Activated CD4-positive, alpha-beta T cell treated with anti-CD3 and anti-CD28 coated beads for 4 hours (primary cell): ENCODE measurements at places on chromosomes 13 and 19.

DNA sequence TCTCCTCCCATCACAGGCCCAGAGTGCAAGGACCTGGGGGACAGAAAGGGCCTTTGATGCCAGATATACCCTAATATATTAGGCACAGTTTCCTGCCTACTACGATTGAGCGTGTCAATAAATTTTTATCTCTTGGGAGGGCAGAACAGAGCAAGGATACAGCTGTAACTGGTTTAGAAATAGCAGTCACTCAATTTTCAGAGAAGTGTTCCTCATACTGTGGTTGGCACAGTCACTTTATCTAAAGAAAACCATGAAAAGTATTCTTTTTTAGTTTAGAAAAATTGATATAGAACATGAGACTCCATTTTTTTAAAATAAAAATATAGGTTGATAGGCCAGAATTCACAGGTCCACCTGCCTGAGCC, 460 bp upstream of the ZNF155 start:
- no peak for DNase-seq

DNA sequence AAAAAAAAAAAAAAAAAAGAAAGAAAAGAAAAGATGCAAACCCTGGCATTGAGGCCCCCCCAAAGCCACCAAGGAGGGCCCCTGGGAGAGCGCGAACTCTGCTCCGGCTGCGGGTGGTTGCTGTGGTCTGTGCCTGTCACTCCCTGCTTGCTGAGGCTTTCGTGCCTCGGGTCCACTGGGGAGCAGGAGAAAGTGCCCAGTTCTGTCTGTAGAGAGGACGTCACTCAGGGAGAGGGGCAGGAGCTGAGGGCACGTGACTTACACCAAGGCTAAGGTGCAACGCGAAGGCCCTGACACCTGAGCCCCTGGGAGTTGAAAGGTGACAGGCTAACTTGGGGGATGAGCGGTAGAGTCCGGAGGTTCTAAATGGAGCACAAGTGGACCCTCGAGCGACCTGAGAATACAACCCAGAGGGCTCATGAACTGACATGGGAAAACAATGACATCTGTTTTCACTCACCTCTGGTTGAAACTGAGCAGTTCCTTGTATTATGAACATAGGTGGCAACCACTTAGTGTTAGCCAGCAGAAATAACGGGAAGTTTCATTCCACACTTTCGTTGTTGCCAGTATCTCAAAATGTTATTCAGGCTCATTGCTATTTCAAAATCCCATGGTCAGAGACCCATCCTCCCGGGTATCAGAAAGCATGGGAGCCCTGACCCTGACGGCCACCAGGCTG, 69.2 kb upstream of the TM9SF2 start:
- DNase-seq: no peak

DNA sequence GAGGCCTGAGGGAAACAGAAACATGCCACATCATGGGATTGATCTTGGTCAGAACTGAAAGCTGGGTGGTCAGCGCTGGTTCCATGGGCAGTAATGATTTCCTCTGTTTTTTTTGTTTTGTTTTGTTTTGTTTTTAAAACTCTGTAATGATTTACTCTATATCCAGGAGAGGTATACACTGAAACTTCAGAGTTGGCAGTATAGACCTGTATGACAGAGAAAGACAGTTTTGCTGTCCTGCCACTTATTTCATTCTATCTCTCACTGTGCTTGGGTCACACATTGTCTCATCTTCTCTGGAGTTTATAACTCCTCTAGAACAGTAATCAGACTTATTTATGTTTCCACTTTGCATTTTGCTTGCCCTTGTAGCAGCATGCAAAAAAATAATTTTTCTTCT, 105.1 kb upstream of the SLITRK1 start:
- no peak for DNase-seq

DNA sequence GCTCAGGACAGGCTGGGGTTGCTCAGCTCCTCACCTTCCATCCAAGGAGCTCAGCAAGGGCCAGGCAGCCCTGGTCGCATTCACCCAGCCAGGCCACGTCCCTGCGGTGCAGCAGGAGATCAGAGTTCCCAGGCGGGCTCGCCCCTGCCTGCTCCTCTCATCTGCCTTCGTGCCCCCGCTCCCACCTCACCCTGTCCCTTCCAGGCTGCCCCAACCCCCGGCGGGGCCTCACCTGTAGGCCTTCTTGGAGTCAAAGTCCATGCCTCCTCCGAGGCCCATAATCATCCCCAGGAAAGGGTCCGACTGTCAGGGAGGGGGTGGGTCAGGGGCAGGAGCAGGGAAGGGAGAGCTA, 1.3 kb upstream of the RINL start:
- DNase-seq: no peak

DNA sequence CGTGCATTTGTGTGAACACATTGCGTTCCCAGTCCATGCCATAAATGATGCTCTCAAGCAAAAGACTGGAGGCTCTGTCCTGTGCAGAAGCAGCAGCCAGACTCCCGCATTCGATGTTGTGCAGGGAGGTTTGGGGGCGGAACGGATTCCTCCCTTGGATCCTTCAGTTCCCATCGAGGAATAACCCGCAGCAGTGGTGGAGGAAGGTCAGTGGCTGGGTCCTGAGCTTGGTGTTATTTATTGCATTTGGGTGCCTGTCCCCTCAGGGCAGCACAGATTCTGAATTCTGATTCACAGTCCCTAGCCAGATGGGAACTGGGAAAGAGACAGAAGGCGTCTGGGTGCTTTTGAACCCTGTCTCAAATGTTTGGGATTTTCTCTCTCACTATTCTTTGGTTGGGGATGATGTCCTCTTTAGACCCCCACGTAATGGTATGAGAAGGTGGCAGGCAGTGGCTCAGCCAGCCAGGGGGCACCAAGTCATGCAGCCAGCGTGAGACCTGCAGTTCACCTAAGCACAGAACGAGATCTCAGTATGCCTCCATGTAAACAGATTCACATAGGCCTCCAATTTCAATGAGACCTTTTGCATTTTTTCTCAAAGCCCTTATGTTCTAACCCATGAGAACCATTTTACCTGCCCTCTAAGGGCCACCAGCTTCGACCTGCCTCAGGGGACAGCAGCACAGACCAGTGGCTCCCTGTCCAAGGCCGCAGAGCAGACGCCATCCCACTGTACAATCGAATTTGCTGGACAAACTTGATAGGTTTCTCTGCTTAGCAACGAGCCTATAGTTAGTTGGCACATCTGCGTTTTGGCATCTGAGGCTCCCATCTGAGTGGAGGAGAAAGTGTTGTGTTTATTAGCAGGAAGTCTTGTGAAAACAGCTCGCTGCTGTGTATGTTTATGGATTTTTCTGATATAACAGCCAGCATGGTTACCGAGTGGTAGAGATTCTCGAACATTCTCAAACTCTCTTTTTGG, 17.8 kb downstream of the KCTD15 start:
- DNase-seq: no peak

DNA sequence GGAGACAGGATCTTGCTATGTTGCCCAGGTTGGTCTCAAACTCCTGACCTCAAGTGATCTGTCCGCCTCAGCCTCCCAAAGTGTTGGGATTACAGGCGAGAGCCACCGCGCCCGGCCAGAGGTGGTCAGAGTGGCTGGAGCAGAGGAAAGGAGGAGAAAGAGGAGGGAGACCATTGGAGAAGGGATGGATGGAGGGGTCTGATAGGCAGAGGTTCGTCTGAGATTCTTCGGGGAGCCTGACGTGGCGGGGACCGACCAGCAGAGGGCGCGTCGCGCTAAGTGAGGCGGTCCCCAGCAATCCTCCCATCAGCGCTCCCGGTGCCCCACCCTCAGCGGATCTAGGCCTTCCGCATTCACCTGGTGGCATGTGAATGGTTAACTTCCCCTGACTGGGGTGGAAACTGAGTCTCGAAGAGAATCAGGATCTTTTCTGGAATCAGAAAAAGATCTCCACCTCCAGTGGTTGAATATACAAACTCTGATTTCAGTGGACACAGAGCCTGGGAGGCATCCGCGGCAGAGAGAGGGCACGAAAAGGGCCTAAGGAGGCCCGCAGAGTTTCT, 8.8 kb downstream of the GTPBP3 start:
- DNase-seq: peak; percentile 64

GRCh38 chr13:28031896-28032288, 43.4 kb upstream of the URAD start:
- DNase-seq: no peak

DNA sequence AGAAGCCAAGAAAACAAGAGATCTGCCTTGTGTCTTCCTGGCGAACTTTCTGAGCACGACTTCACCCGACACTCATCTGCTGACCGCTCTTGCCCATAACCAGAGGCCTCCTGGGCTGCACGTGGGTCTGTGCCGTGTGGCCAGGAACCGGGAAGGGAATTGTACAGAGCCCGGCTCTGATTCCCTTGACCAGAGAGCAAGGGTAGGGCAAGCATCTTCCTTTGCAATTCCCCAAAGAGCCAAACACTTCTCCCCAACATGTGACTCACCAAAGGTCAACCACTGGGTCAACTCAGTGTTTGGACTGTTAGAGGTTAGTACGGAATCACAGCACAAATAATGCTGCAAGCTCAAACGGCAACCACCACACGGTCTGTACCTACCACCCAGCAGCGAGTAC, 48.9 kb downstream of the KLF2 start:
- no peak for DNase-seq

GRCh38 chr13:49746111-49746510, 46.4 kb downstream of the KPNA3 start:
- DNase-seq: no peak

DNA sequence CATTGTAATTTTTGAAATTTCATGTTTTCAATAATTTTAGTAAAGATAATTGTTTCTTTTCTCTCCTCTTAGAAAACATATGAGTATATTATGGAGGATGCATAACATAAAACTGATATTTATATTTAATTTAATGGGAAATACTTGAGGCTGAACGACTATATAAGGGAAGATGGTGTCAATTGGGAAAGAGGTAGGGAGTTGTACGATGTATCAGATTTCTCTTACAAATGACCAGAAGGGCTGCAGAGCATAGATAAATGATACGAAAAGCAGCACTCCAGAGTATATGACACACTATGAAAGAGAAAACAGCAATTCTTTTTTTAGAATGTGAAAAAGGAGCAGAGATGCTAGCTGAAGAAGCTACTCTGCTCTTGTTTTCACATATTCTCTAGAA, 1308.0 kb upstream of the MIR17HG start:
- no peak for DNase-seq

- DNase-seq: no peak
Measured at GRCh38 chr13:77521194-77521593, 14.3 kb upstream of the SCEL start.

DNA sequence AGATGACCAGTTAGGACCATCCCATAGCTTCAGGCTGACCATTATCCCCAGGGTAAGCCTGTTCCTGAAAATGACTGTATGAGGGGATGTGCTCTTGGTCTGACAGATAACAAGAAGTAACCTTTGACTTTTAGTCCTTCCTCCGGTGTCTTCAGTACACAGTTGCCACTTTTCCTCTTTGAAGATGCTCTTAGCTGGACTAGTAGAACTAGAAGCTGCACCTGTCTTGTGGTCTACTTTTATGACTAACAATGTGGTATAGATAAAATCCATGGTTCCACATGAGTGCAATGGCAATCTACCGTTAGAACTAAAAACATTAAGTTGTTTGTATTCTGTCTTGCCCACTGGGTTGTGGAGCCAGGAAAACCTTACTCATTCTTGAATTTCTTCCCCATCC, 5.9 kb upstream of the RUBCNL start:
- no peak for DNase-seq

- no peak for DNase-seq
Measured at GRCh38 chr19:15110418-15110815, 3.2 kb downstream of the SYDE1 start.

- DNase-seq: no peak
Measured at GRCh38 chr19:53381376-53381775, 13.6 kb upstream of the ZNF765 start.

DNA sequence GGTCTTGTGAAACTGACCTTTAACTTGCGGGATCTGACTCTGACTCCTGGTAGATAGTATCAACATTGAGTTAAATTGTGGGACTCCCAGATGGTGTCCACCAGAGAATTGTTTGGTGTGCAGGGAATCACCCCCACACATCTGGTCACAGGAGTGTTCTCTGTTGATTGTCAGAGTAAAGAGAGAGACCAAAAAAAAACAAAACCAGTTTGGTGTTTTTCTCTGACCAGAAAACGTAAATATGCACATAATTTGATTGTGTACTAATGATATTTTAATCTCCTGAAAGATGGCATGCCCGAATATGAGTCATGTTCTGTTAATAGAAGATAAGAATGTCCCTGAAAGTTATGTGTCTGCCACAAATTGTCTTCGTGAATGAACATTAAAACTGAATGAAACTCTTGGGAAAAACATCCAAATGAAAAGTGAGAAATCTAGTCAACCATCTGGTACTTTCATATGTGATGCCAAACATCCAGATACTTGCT, 118.5 kb upstream of the GPC6 start:
- DNase-seq: no peak

- DNase-seq: no peak
Measured at GRCh38 chr13:62014299-62014698, 598.6 kb upstream of the PCDH20 start.

- no peak for DNase-seq
Measured at GRCh38 chr13:85140192-85140591, 659.0 kb downstream of the SLITRK6 start.

DNA sequence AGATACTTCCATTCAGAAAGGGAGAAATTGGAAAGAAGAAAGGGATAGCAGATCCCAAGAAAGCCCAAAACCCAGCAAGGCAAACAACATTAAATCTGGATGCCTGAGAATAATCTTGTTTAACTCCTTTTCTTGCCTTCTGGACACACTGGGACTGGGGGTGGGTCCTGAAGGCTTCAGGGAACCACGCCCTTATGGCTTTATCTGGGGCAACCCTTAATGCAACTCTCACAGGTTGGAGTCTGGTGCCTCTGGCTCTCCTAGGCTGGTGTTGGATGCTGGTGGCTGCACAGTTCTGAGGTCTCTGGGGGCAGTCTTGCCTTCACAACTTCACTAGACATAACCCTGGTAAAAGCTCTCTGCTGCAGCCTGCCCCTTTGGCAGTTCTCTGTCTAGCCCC, 27.9 kb downstream of the PAN3 start:
- DNase-seq: no peak

GRCh38 chr19:29841559-29842367, 30.0 kb downstream of the CCNE1 start:
- DNase-seq: no peak

DNA sequence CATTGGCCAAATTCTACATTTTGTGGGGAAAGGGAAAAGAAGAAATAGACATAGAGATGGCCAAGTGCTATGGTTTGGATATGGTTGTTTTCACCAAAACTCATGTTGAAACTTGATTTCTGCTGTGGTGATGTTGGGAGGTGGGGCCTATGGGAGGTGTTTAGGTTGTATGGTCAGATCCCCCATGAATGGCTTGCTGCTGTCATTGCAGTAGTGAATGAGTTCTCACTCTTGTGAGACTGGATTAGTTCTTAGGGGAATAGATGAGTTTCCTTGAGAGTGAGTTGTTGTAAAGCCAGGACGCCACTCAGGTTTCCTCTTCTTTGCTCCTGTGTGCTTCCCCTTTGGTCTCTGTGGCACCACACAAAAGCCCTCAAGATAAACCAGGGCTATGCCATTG, 242.6 kb upstream of the RFC3 start:
- no peak for DNase-seq

- DNase-seq: no peak
Measured at GRCh38 chr19:16309643-16310042, 15.0 kb upstream of the KLF2 start.

- peak; percentile 50 for DNase-seq
Measured at GRCh38 chr19:55283548-55284377, at the start of gene BRSK1. BRSK1 (plus strand) TSS chr19:55283997; CDS start chr19:55284443, 446 bp downstream.
